ENCODE measurements at places on chromosomes 2 and 18.

GRCh38 chr18:65425366-65425765 is 325.4 kb upstream of the CDH7 start:
- no peak for DNase-seq

DNA sequence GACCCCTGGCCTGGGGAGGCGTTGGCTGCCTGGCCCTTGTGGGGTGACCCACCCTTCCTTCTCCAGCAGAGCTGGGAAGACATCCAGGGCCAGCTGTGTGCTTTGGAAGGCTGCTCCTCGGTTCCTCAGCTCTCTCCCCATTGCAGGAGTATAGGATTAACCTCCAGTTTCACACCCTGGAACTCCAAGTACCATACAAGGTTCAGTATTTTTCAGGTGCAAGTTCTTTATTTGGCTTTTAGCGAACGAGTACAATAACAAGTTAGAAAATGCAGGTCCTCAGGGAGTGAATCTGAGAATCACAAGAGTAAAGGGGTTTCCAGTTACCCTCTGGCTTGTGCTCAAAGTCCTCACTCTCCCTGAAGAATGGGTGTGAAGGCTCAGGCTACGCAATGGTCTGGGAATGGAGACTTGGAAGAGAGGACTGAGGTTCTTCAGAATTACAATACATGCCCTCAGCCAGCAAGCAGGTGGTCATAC is 101.2 kb downstream of the APOB start:
- DNase-seq, result no peak

- DNase-seq, result peak; percentile 30
Observed at GRCh38 chr2:241762933-241763369, 13.7 kb upstream of the GAL3ST2 start.

DNA sequence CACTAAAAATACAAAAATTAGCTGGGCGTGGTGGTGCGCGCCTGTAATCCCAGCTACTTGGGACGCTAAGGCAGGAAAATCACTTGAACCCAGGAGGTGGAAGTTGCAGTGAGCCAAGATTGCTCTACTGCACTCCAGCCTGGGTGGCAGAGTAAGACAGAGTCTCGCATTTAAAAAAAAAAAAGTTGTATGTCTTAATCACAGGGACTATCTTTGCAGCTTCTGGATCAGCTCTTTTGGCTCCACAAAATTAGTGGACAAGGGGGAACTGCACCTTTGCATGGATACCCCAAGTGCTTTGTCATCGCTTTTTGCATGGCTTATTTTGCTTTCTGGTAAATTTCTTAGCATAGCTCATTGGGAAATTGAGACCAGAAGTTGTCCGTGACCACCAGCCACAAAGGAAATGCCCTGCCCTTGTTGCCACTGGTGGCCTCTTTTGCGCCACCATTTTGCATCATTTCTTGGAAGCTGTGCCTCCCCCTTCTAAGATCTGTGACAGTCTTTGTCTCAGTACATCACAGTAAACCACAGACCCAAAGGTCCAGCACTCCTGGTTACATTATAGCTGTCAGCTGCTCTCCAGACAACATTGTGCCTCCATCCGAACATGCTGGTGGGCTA is 43.9 kb upstream of the PCBP1 start:
- DNase-seq, result no peak

GRCh38 chr18:7322817-7323485 is 92.1 kb downstream of the LRRC30 start:
- no peak for DNase-seq

- no peak for DNase-seq
Observed at GRCh38 chr2:111117598-111118480, 2.9 kb upstream of the BCL2L11 start.

DNA sequence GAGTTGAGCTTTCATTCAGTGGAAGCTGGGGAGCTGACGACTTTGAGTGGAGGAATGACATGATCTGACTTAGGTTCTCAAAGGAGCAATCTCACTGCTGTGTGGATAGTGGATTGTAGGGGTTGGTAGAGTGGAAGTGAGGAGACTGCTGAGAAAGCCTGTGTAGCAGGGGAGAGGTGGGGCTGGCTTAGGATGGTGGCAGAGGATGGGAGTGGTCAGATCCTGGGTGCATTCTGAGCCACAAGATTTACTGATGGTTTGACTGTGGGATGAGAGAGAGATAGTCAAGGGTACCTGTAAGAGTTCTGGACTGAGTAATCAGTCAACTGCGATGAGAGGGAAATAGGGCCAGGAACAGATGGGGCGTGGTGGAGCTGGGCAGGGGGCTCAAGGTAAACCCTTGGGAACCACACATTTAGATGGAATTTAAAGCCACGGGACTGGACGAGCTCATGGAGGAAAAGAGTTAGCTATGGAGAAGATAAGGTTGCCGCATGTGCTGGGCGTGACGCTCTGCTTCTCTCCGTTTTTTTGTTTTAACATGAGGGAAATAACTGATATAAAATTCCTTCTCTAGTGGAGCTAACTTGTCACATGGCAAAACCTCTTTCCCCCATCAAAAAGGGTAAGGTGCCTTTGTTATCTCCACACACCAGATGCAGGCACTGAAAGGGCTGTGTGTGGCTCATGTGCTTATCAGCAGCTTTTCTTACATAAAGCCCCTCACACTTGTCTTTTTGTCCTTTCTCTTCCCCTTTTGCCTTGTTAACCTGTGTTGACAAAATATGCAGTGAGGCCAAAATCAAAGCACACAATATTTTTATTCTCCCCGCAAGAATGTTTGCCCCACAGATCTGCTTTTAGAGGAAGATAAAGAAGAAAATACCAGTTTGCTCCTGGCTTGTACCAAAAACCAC is 379.8 kb downstream of the TSN start:
- no peak for DNase-seq

DNA sequence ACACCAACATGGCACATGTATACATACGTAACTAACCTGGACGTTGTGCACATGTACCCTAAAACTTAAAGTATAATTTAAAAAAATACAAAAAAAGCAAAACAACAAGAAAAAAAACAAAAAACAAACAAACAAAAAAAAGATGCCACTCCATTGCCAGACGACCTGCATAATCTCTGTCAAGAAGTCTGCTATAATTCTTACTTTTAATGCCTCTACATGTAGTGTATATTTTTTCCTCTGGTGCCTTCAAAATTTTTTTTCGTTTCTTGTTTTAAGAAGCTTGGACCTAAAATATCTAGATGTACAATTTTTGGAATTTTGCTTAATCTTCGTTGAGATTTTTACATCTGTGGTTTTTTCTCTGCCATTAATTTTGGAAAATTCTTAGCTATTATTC is 235.6 kb upstream of the ZNF521 start:
- no peak for DNase-seq

DNA sequence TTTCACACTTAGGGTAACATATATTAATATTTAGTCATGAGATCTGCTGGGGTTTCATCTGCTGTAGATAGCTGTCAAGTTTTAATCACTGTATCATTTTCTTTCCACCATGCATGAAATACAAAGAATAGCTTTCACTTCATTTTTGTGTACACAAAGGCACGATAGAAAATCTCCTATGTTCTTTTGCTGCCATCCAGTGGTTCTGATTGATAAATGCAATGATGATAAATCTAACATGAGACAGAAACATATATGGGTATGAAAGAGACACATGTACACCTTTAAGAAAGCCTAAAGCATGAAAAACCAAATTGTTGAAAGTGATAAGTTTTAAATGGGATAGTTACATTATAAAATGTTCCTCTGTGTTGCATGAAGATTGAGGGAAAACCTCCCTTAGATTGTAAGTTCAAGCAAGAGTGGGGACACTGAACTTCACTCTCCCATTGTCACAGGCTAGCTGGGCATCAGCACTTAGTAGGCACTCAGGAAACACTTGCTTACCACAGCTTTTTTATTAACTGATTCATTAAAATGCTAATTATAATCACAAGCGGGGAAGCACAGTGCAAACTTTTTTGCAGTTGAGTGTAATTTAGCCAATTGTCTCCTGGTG is 31.2 kb downstream of the C1D start:
- no peak for DNase-seq

- no peak for DNase-seq
Observed at GRCh38 chr18:36734596-36734995, 94.2 kb downstream of the TPGS2 start.

- no peak for DNase-seq
Observed at GRCh38 chr2:155266109-155266508, 567.6 kb downstream of the KCNJ3 start.

GRCh38 chr2:168211664-168212163 is 35.7 kb downstream of the STK39 start:
- no peak for DNase-seq
